ENCODE measurements at places on chromosomes 13 and 19.

DNA sequence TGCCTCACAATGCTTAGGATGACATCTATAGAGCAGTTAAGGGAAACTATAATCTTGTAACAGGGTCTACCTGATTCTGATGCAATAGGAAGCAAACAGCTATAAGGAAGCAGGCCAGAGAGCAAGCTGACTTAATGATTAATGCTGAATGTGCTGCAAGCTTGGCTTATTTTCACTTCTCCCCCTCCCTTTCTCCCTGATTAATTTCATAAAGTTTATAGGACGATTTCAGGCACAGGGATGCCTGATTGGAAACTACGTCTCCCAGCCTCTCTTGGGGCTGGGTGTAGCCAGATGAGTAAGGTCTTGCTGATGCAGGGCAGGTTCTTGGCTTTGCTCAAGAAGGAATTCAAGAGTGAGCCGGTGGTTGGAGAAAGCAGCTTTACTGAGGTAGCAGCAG is 82.8 kb upstream of the MRI1 start:
- DNase-seq = no peak

GRCh38 chr19:36257520-36257876 is 42.6 kb downstream of the ZNF146 start:
- DNase-seq = no peak

DNA sequence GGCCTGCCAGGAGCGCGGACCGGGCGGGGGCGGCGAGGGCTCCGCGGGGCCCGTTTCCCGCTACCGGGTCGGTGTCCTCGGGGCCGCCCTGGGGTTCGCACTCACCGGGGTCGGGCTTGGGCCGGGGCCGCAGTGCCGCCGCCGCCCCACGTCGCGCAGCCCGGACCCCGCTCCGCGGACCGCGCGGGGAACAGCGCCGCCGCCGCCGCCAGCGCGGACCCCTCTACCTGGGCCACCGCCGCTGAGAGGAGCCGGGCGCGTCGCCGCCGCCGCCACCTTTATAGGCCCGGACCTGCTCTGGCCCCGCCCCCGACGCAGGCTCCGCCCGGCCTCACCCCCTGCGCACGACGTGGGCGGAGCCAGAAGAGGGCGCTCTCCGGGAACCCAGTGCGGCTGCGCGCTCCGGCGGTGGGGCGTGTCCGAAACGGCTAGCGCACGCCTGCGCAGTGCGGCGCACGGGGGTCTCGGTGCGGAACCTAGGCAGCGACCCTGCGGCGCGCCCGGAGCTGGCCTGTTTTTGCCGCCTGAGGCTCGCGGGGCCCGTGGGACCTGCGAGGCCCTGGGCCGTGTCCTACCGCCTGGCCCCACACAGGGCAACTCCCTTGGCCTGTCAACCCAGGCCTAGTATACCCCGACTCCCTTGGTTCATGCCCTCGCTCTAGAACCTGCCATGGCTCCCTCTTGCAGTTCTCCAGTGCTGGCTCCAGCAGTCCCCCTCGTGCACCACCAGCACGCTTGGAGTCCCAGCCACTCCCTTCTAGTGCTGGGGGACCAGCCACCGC is at the start of gene MKNK2:
Gene MKNK2 (minus strand): TSS at position 254 of the 782 bp plus-strand sequence. CDS start 393 bp downstream, outside the sequence.
- peak; percentile 99 for DNase-seq

DNA sequence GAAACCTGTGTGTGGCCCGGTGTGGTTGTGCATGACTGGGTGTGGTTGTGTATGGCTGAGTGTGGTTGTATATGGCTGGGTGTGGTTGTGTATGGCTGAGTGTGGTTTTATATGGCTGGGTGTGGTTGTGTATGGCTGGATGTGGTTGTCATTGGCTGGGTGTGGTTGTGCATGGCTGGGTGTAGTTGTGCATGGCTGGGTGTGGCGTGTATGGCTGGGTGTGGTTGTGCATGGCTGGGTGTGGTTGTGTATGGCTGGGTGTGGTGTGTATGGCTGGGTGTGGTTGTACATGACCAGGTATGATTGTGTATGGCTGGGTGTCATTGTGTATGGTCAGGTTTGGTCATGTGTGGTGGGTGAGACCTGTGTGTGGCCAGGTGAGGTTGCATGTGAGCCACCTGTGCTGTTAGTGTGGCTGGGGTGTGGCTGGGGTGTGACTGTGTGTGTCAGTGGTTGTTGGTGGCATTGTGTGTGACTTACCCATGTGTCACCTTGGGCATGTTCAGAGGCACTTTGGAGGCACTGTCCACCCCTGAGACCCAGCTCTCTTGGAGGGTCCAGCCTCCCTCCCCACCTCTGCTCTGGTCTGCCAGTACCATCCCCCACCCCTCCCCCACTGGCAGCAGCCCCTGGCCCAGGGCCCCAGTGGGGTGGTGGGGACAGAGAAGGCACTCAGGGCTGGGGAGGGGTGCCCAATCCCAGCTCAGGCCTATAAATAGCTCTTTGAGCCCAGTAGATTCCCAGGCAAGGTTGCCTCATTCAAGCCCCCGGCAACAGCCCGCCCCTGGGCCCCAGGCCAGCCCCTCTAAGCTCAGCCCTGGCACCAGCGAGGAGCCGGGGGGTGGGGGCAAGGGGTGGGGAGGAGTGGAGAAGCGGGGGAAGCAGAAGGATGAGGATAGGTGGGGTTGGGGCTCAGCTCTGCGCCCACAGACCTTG is 3.9 kb upstream of the NCAN start:
- DNase-seq = no peak

DNA sequence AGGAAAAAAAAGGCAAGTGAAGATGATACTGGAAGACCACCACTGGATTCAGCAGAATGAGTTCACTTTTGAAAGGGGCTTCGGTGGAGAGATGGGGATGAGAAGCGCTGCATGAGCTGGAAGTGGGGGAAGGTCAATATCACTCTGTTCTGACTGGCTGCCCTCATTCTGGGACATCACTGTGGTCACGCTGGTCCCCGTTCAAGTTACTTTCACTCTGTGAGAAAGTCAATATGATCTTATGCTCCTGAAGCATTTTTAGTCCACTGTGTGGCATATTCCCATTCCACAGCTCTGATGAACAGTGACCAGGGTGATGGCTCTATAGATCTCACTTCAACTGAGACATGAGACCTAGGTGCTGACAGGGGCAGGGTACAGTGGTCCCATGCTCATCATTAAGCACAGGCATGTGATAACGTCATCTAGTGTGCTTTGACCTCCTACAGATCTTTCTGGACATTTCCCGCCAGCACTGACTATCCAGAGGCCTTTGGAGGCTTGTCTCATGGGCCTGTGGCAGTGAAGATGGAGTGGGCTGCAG is 40.2 kb upstream of the GPR183 start:
- DNase-seq = no peak

DNA sequence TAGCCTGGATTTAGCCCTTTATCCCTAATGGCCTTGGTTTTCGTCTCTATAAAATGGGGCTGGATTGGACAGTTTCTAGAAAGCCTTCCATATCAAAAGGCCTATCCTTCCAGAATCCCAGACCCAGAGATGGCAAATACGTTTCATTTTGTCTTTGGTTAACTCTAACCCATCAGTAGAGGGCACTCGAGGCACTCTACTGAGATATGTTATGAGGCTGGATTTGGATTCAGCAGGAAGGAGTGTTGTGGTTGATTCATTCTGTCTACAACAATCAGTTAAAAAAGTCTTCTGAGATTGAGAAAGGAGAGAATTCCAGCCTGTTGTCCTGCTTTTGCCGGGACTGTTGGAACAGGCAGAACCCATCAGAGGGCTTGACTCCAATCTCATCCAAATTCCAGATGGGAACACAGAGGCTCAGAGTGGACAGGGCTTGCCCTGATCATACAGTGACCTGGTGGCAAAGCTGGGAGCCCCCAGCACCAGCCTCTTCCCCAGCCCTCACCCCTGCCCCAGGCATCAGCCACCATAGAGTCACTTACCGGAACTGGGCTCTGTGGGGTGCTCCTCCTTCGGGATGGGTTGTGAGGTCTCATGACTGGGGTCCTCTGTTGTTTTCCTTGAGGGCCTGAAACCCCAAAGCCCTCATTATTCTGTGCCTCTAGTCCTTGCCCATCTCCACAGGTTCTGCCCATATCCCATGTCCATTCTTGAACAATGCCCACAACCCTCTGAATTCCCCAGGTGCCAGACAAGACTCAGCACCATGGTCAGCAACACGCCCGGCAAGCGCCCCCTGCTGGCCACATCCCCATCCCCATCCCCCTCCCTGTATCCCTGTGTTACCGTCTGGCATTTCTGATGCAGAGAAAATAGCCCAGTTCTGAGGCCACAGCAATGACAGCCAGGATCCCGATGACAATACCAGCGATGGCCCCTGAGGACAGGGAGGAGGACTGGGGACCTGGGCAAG is 12.3 kb upstream of the ZNF180 start:
- peak; percentile 48 for DNase-seq

- no peak for DNase-seq
Measured at GRCh38 chr19:11574689-11575088, 2.8 kb downstream of the ACP5 start.

- DNase-seq = no peak
Measured at GRCh38 chr13:41402691-41403511, 54.4 kb upstream of the RGCC start.

DNA sequence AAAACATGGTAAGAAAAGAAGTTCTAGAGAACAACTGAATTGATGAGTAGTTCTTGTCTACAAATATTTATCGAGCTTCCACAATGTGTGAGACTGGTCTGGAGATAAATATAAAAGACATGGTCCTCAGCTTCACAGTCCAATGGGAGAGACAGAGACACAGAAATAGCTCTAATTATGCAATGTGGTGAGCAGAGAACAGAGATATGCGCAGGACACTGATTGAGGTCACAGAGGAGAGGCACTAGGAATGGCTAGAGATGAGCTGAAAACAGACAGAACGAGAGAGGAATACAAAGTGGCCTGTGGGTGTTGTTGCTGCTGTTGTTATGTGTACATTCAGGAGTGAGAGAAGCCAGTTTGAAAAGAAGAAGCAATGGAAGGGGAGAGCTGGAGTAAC is 53.2 kb downstream of the GPALPP1 start:
- no peak for DNase-seq

DNA sequence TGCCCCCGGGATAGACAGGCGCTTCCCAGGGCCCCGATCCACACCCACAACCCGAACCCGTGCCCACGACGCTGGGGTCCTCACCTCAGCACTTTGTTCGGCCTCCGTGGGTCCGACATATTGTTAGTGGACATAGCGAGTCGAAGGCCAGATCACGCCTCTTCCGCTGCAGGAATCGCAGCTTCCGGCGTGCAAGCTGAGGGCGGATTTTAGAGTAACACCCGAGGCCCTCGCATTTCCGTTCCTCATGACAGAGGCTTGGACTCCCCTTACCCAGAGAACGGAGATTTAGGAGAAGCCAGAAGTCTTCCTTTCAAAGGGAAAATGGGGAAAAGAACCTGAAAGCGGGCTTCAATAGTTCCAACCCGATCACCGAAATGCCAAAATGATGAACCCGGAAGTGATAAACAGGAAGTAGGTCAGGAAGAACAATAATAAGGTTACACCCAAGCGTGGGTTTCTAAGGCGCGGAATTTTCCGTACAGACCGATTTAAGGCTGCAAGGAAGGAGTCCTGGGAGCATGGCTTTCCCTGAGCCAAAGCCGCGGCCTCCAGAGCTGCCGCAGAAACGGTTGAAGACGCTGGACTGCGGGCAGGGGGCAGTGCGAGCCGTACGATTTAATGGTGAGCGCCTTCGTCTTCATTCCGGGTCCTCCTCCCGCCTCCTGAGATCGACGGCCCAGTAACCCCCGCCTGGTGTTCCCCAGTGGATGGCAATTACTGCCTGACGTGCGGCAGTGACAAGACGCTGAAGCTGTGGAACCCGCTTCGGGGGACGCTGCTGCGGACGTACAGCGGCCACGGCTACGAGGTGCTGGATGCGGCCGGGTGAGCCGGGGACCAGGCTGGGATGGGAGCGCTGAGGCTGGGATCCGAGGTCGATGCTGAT is 2.9 kb downstream of the WDR83 start:
- DNase-seq = peak; percentile 80

DNA sequence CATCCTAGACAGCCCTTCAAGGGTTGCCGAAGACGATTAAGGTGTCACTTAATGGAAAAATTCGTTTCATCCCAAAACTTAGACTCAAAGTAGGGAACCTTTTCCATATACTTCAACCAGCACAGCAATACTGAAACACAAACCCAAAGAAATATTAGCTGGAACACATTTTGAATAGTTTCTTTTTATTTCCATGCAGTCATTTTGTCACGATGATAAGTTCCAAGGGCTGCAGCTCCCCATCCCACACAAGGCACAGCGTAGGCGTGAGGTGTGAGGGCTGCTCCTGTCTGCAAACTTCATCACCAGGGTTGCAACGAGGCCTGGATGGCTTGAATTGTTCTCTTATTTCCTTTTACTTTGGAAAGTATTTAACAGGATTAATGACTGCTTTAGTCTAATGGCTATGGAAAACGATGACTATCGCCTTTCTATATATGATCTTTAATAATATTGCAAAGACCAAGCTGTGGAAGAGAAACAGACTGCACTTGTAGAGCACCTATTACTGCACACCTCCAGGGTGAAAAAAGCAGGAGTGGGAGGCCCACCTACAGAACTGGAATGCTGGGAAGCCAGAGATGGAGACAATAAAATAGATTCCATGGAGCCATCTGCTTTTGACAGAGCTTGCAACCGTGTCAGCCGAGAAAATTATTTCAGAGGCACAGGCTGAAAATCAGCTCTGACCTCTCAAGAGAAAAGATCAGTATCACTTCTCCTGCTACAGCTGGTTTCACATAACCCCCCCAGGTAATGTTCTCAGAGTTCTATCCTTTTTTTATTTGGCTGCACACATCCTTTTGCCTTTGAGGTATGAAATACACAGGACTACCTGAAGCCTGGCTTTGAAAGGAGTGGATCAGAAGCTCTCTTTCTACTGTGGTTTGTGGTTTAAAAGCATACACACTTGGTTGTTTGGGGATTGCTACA is 274.5 kb upstream of the NBEA start:
- no peak for DNase-seq

DNA sequence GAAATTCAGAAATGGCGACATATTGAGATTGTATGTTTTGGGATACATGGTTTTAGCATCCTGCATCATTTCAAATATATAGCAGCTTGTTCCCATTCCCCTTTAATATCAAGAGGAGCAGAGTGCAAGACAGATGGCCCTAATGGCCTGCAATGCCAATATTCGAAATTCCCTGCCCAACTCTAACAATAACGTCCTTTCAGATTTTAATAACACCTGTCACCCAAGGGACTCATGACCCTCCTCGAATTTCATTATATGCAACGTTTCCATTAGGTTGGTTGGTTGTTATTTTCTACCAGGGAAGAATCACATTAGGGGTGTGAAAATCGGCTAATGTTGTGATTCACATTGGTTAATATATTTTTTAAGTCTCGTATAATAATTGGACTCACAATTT is 170.0 kb downstream of the TNFSF13B start:
- DNase-seq = no peak

DNA sequence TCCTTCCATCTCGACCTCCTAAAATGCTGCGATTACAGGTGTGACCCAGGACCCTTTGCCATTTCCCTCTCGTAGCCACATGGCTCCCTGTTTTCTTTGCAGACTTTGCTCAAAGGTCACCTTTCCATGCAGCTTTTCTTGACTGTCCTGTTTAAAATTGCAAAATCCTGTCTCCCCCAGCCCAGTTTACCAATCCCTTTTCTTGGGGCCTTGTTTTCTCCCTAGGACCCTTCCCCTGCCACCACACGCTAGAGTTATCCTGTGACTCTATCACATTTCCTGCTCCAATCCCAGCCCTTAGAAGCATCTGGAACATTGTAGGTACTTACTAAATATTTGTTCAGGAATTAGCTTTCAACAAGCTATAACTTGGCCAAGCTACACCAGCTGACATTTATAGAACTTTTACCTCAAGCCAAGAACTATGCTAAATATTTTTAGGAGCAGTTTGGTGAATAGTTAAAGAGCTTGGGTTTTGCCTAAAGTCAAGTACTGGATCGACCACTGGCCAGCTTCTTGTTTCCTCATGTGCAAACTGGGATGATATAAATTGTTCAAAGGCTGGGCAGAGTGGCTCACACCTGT is 9.1 kb upstream of the SERTAD3 start:
- no peak for DNase-seq

- no peak for DNase-seq
Measured at GRCh38 chr13:114257014-114257413, 22.3 kb downstream of the CDC16 start.
